ENCODE measurements at places on chromosomes 2 and 18.

DNA sequence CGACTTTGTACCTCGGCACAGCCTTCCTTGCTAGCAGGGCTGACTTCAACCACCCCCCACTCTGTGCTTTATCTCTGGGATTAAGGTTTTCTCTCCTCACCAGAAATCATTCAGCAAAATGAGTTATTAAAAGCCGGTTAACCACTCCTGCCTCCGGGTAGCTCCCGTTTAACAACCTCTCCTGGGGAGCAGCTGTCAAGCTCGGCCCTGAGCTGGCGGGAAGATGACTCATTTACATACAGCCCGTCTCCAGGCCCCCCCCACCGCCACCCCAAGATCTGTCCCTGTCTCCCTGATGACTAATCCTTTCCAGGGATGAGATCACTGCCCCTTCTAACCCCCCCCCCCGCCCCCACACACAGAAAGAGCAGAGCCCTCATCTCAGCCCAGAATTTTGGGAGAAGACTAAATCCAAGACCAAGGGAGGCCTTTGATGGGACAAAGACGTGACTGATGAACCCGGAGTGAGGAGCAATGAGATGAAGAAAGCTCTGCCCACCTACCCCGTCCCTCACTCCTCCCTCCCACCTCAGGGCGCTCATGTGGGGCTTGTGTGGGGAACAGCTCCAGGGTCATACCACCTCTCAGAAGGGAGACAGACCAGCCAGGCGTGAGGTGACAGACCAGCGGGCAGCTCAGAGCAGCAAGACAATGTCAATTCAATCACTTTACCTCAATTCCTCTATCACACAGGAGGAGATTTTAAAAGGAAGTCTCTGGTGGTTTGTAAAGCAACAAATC is 131.4 kb downstream of the MSH2 start:
- peak; percentile 30 for DNase-seq

DNA sequence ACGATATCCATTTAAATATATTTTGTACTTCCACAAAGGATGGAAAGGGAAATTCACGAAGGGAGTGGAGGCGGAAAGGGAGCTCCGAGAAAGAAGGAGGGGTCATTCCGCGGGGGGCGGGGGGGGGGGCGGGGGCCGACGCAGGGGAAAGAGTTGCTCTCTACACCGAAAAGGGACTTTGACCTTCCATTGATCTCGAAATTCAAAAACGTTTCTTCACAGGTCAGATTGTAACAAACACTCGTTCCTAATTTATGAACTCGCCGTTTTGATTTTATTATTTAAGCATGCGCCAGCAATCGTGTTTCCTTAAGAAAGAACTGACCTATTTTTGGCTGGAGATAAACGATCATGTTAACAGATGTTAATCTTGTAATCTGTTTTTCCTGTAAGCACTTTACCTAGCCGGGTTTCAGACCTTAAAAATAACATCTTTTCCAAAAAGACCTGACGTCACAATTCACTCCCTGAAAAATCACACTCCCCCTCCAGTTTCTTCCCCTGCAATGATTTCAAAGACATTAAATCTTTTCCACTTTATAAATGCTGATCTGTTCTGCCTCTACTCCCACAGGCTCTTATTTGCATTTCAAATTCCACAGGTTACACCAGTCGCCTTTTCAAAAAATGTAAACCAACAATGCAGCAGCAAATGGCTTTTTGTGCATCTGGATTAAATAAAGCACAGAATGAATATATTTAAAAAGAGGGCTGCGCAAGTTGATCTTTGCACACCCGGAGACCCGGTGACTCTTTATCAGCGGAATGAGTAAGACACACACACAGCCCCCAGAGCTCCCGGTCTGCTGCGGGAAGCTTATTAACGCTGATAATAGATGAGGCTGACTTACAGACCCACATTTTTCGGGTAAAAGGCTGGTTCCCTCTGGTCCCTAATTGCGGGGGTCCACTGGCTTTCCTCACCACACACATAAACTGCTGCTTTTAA is 1.6 kb downstream of the ZNF516 start:
- no peak for DNase-seq

- DNase-seq = no peak
Measured at GRCh38 chr2:54966165-54966832, 84.0 kb downstream of the RTN4 start.

DNA sequence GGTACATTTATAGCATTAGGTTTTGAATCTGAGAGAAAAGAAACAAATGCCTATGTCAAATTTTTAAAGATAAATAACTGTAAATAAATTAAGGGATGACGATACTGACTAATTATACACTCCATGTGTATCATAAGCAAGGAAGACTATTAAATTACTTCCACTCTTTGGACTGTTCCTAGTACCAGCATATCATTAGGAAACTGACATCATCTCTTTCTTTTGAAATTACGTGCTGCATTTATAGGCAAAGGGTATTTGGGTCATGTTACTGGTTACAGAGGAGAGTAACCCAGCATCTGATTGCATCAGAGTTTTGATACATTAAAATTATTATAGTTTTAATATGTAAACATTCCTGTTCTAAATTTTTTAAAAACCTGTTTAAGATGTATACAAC is 309.7 kb downstream of the XIRP2 start:
- DNase-seq = no peak

- DNase-seq = no peak
Measured at GRCh38 chr2:240596491-240596931, 10.0 kb downstream of the CAPN10 start.

DNA sequence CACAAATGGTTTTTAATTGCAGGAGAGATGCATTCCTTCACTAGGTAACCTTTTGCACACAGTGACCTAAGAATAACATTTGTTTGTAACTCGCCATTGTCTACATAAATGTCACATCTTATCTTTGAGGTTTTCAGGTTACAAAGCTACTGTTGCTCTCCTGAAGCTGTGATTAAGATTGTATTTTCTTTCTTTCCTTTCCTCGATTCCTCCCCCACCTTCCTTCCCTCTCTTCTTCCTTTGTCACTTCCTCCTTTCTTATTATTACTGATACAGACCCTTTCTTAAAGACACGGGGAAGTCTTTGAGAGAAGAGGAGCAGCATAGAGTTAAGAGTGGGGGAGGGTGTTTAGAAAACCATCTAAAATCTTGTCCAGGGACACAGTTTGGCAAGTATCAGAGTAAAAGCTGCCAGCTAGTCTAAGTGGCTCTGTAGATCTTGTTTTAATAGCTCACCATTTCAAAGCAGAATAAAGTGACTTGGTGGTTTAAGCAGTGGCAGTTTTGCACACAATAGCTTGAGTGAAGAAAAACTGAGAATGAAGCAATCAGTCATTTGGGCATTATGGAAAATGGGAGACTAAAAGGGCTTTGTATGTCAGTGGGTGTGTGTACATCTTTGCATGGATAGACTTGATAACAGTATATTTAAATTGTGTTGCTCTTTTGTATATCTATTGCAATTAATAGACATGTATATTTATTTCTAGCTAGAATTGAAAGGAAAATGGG is 10.9 kb downstream of the CERS6 start:
- DNase-seq = no peak

DNA sequence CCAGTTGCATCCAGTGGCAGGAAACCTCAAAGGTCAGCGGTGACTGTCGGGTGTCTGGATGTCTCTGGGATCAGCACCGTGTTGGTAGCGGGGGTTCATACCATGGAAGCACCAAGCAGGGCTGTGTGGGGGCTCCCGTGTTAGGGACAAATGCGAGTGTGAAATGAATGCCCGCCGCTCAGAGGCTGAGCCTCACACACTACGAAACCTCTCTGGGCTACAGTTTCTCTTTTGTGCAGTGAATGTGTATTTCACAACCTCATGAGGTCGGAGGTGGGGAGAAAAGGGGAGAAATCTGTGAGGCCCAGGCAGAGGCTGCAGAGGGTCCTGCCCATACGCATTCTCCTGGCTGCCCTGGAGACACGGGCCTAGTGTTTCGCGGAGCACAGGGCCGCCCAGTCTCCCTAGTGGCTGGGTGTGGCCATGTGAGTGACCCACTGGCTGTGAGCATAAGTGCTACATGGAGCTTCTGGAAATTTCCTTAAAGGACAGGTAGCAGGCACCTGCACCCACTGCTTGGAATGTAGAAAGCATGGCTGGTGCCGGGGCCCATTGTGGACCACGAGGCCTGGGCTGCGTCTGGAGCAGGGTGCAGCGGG is 138.0 kb upstream of the GLI2 start:
- no peak for DNase-seq
